ENCODE measurements at places on chromosomes 5 and 9.

DNA sequence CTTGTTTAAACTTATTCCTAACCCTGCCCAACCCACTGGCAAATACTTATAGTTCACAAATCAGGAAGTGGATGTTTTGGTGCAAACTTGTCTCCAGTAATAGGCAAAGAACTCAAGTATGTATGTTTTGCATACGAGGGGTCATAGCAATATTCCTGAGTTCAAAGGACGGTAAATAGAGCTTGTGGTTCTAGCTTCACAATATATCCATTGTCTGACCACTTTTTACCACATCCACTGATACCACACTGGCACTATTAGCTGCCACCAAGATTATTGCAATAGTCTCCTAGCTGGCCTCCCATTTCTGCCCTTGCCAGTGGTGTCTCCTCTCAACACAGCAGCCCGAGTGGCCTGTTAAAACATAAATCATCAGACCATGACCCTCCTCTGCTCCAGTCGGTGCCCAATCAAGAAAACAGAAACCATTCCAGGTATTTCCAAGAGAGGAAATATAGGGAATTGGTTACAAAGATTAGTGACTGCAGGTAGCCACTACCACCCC is 17.0 kb downstream of the GRXCR2 start:
- no peak for DNase-seq

GRCh38 chr5:89267788-89268187 is 384.8 kb upstream of the MEF2C start:
- no peak for DNase-seq

DNA sequence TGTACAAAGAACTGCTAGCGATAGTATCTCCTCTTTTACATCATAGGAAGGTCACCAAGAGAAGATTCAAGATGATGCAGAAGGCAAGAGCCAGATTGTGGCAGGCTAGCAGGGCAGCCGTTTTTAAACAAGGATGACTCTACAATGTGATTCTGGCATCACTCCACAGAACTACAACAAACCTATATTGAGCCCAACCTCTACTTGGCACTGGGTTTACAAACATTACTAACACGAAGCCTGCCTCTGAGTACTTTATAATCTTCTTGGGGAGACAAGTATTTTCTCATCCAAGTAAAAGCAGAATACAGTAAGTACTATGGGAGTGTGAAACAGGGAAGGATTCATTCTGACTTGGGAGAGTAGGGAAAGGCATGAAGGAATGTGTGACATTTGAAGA is 448.6 kb downstream of the ZNF608 start:
- no peak for DNase-seq

GRCh38 chr5:154221371-154221896 is 30.9 kb downstream of the GALNT10 start:
- DNase-seq, result no peak

- DNase-seq, result no peak
These were observed 124.2 kb upstream of the GAS1 start for GRCh38 chr9:87071473-87071872.
